H7 (cell line): ENCODE measurements at places on chromosomes 3 and 15. TPM values are rescaled to one million over a fixed set of nuclear protein-coding genes. Genes with fewer than 3 reads are reported as not detected.

- no peak for DNase-seq
Observed at GRCh38 chr3:73148682-73149081, 87.2 kb downstream of the EBLN2 start.

NMNAT3 gene
- 3.0 and 4.7 TPM in 2 replicates for total RNA-seq

ITGB5 gene
- total RNA-seq: 377 and 459 TPM in 2 replicates

DNA sequence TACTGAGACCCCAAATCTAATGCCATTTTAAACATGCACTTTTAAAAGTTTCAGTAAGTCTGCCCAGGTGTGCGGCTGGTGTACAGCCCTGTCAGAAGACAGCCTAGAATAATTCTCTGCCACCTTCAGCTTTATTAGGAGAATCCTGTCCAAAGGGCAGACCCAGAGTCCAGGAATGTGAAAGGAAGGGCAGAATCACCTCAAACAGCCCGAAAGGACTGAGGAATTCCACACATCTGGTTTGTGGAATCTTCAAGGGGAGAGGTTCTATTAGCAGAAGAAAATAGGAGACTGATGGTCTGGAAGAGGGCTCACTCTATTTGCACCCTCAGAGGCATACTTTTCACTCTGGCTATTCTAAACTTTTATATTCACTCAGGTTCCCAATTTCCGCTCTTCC is 46.6 kb downstream of the TYRO3 start:
- no peak for DNase-seq
